ENCODE measurements at places on chromosomes 5 and 9. TPM values are rescaled to one million over a fixed set of nuclear protein-coding genes. Genes with fewer than 3 reads are reported as not detected.
A peak's percentile ranks its signal among the peaks of the same experiment; 100 is the strongest.

GRCh38 chr5:68279984-68280383, 64.4 kb downstream of the PIK3R1 start:
- no peak for DNase-seq

DNA sequence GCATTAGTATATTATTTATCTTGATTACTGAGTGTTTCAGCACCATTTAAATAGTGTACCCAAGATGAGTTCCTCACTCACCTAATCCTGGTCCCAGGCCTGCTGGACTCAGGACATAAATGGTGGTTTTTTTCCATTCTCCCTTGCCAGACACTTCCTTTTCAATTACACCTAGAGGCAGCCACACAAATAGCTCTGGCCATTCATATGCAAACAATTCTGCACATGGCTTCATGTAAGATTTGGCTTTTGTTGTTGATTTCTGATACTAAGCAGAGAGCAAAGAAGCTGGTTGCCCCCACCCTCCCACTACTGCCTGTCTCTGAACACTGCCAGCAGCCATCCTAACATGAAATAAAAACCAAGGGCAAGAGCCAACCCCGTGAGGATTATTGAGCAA, 180.4 kb downstream of the SEMA5A start:
- DNase-seq = no peak

GRCh38 chr9:79651251-79651795, 79.6 kb downstream of the TLE4 start:
- DNase-seq = no peak

The PCDHA5 gene
- total RNA-seq = 1.3 TPM

- DNase-seq = no peak
These were observed 110.1 kb upstream of the OTULINL start for GRCh38 chr5:14471507-14471906.

The FYB1 gene
- total RNA-seq = not detected

DNA sequence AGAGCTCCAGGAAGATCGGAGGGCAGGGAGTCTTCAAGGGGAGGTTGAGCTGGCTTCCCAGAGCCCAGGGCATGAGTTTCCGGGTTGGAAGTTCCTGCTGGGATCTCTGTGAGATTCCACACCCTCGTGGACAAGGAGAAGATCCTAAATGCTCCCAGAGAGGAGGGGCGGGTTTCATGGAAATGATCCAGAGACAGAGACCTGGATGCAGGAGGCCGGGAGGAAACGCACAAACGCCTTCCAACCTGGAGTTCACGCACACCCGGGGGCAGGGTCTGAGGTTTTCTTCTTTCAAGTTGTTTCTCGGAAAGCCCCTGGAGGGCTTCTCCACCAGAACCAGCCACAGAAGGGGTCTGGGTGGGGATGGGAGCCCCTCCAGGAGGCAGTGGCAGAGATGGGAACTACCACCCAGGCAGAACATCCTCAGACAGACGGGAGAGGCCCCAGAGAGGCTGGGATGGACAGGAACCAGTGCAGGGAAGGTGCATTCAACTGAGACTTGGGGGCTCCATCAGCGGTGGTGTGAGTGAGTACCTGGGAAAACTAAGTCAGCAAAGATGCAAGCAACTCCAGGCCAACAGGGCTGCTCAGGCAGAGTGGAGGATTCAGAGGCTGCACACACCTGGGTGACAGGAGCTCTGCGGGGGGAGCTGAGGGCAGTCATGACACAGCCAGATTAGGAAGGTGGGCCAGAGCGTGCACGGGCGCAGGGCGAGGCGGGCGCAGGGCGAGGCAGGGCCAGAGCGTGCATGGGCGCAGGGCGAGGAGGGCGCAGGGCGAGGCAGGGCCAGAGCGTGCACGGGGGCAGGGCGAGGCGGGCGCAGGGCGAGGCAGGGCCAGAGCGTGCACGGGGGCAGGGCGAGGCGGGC, 52.1 kb upstream of the EXOC3 start:
- DNase-seq = no peak

The CER1 gene
- 0.32 TPM for total RNA-seq

The CTSL gene
- 33.8 TPM for total RNA-seq

GRCh38 chr9:74838351-74838750, 49.4 kb downstream of the TRPM6 start:
- no peak for DNase-seq

- DNase-seq = no peak
These were observed 133.1 kb downstream of the DOCK8 start for GRCh38 chr9:347667-348292.

The MPDZ gene
- total RNA-seq = 76.1 TPM

GRCh38 chr9:125484350-125485282, 222.4 kb downstream of the MAPKAP1 start:
- no peak for DNase-seq

The COL27A1 gene
- 15.3 TPM for total RNA-seq

The DTWD2 gene
- 5.1 TPM for total RNA-seq

GRCh38 chr9:117777823-117778222, 73.6 kb downstream of the TLR4 start:
- no peak for DNase-seq

The ABCA2 gene
- 37.1 TPM for total RNA-seq

DNA sequence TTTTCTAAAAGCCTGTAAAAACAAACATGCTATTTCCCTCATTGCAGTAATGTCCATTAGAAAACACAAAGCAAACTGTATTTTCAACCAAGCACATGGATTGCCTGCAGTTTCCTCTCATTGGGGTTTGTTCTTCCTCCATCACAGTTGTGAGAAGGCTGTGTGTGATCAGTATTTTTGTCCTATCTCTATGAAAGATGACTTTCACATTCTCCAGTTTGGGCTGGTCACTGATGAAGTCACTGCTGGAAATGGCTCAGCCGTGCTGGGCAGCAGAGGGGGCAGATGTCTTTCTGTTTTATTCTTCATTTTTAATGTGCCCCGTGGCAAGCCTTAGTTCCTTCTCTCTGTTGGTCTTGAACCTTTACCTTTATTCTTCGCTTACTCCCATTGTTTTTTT, 288.9 kb upstream of the MPDZ start:
- DNase-seq = peak; percentile 2

- DNase-seq = no peak
These were observed 30.1 kb upstream of the MINAR2 start for GRCh38 chr5:129717751-129718310.

DNA sequence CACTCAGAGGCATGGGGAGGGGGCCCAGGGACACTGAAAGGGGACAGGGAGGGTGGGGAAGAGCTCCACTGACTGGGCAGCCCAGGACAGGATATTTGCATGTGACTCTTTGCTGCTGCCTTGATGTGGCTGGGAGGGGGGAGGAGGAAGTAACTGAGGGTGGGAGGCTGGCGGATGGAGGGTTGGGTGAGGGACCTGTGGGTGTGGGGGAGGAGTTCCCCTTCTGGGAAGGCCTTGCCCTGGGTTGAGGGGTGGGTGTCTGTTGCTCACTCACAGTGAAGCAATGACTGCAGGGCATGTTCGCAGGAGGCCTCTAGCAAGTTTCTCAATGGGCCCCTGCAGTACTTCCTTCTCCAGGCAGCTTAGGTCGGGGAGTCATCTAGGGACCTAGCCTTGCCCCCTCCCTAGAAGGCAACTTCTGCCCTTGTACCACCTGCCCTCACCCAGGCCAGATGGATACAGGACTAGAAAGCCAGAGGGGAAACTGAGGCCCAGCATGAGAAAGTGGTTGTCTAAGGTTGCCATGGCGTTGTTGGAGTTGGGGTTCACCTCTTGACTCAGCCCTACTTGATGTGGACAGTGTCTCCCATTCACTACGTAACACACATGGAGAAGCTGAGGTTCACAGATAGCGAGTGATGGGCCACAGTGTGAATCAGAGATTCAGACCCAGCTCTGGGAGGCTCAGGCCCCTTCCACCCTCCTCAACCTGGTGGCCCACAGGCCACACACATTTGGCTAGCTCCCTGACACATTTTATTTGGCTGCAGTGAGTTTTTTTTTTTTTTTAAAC, 3.0 kb downstream of the GRK6 start:
- DNase-seq = no peak
